Stimulated activated CD8-positive, alpha-beta memory T cell treated with anti-CD3 and anti-CD28 coated beads, Interleukin-7, amount 100 ng/mL, for 24 hours (primary cell): ENCODE measurements at places on chromosomes 3 and 15.

DNA sequence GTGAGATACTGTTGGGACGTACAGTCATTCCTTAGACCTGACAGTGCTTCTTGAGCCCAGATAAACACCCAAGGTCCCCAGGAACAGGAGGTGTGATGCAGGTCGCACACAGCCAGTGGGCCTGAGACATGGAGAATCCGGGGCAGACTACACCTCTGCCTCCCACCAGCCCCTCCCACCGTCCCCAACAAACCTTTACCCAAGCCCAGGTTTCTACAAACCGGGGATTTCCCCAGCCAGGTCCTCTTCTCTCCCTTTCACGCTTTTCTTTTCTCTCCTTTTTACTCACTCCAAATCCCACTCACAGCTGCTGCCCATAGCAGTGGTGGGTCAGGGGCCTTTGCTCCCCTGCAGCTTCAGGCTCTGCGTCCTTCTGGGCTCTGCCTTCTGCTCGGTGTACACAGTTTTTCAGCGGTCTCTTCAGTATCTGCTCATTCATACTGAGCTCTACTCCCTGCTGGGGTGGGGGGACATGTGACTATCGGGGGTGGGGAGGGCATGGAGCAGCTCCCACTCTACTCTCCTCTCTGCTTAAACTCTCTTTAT, 4.8 kb upstream of the PCSK6 start:
- no peak for DNase-seq

GRCh38 chr3:126349611-126350501, 7.4 kb downstream of the KLF15 start:
- no peak for DNase-seq

GRCh38 chr15:41934843-41935242, 37.5 kb downstream of the EHD4 start:
- DNase-seq, result peak; percentile 36

DNA sequence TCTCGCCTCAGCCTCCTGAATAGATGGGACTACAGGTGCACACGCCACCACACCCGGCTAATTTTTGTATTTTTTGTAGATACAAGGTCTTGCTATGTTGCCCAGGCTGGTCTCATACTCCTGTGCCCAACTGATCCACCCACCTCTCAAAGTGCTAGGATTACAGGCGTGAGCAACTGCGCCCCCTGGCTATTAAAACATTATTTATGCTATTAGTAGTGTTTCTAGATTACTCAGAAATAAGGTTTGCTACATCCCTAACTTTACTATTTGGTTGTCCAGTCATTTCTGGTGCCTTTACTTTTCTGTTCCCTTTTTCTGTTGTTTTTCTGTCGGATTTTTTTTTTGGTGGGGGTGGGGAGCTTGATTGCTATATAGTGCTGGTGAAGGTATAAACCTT, 393.6 kb upstream of the TPM1 start:
- DNase-seq, result no peak

DNA sequence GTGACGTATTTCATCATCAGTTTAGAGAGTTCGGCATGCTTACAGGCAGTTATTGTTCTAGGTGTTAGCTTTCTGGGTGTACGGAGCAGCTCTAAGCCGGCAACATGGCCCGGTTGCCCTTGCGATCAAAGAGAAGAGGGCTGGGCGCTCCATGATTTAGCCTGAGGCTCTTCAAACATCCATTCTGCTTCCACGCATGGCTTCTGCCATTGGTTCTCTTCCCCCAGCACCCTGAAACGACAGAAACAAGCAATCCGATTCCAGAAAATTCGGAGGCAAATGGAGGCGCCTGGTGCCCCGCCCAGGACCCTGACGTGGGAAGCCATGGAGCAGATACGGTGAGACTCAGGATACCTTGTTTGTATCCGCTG, 574 bp downstream of the NGRN start:
- no peak for DNase-seq

DNA sequence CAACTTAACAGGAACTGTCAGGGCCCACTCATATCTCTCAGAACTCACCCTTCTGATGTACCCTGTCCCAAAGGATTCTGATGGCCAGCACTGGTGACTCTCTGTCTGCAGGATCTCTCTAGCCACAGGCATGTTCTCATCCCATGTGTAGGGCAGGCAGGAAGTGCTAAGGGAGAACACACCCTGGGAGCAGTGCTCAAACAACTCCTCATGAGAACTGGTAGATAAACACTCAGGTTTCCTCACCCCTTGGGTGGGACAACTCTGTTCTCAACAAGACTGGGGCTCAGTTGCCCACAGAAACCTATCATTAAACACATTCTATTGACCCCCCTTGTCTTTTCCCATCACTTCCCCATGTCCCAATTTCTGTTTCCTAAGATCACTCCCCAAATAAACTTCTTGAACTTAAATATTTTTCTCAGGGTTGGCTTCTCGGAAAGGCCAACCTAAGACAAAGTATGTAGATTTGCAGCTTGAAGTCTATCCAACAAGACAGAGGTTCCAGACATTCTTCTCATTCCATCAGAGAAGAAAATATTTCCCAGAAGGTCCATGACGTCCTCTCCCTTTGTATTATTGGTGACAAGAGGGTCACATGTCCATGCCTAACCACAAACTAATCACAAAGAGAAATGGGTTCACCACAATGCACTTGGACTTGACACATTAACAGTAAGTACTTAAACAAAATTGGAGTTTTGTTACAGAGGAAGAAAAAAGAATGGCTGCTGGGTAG, 276.6 kb upstream of the GADL1 start:
- DNase-seq, result no peak

DNA sequence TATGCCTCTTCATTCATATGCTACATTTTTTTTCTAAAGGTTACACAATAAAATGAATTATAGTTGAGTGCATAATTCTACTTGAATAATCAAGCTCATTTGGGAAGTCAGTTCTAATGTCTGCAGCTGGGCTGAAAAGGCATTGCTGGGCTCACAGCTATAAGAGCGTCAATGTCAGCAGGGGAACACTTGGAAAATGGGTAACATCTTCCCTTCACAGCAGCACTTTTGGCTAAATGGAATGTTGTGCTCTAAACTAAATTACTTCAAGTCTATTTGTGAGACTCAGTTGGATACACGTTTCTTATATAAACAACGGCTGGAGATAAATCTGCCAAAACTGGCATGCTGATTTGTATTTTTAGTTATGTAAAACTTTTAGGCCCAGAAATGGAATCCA, 357.8 kb downstream of the TBL1XR1 start:
- no peak for DNase-seq

GRCh38 chr15:86876387-86876944, 796.8 kb downstream of the AGBL1 start:
- no peak for DNase-seq

DNA sequence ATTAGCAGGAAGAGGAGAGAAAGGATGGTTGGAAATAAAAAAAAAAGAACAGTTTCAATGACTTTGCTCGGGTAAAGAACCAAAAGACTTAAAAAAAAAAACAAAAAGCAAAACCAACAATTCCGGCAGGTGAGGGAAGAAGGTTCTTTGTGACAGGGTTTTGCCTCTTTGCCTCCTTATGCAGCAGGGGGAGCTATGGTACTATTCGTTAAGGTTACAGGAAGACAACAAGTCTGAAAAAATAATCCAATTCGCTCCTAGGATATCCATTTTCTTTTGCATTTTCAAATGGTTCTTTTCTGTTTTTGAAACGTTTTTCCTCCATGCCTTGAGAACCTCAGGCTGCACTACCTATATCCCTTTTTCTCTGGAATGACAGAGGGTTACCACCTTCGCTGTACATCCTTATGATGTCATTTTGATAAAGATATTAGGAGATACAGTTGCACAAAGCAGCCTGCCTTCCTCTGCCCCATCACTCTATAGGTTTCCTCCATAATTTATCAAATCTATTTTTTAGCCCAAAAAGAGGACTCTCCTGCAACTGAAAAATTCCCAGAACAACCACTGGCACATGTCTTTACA, 55.0 kb downstream of the CFAP20DC start:
- no peak for DNase-seq

- DNase-seq, result no peak
Measured at GRCh38 chr3:179956416-179956830, 80.3 kb downstream of the PEX5L start.

GRCh38 chr3:127688022-127688415, 15.3 kb downstream of the ABTB1 start:
- DNase-seq, result no peak

DNA sequence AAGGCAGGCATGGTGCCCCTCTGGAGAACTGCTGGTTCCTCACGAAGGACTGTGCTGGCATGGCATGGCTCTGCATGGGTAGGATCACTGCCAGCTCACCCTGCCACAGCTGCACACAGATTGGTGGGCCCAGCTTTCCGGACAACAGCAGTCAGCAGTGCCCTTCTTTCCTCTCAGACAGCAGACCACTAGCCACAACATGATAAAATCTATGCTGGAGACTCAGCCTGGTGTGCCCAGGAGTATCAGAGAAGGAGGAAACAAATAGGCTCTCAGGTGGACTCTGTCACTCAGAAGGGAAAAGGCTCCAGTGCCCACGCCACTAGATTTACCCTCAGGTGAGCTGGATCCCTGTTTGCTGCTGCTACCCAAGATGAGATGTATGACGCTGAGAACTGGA, 4.9 kb downstream of the NMNAT3 start:
- DNase-seq, result no peak

GRCh38 chr3:135865085-135865484, 100.4 kb upstream of the PPP2R3A start:
- no peak for DNase-seq

GRCh38 chr3:28980131-28980530, 300.7 kb upstream of the RBMS3 start:
- DNase-seq, result no peak

DNA sequence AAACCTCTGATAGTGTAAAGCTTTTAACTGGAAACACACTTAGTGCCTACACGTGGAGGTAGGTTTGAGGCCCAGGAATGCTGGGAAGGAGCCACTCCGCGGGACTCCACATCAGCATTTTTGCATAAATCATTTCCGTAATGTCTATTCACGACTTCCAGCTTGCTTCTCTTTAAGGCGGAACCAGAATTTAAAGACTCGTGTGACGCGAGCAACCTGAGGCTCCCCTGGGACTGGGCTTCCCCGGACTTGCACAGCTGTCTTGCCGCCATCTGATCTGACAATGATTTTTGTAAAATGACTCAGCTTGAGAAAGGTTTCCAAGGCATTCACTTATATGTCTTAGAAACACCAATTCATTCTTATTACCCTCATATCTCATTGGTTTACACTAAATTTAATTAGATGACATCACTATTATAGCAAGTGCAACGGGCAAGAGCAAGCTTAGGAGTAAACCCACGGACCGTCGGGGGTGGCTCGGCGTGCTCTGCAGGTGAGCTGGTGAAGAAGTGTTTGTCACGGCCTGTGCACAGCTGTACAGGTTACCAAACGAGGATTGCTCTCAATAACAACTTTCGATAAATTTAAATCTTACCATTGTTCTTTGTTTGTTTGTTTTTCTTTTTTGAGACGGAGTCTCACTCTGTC, 95.2 kb downstream of the CHSY1 start:
- no peak for DNase-seq

- DNase-seq, result no peak
Measured at GRCh38 chr3:156763931-156764720, 62.0 kb upstream of the LEKR1 start.

DNA sequence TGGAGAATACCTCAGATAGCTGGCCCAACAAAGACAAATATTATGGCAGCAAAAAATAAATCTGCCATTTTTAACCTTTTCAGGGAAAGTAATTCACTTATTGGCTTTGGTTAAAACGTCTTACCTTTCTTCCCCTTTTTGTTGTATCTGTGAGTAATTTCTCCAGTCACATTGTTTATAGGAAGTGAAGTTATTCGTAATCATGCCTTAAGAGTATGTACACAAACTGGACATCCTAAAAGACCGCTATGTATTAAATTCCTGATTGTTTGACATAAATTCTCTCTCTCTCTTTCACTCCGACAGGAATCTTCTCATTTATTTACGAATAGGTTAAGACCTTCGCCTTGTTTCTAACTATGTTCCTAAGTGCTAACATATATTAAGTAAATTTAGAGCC, 474.0 kb downstream of the MECOM start:
- no peak for DNase-seq

DNA sequence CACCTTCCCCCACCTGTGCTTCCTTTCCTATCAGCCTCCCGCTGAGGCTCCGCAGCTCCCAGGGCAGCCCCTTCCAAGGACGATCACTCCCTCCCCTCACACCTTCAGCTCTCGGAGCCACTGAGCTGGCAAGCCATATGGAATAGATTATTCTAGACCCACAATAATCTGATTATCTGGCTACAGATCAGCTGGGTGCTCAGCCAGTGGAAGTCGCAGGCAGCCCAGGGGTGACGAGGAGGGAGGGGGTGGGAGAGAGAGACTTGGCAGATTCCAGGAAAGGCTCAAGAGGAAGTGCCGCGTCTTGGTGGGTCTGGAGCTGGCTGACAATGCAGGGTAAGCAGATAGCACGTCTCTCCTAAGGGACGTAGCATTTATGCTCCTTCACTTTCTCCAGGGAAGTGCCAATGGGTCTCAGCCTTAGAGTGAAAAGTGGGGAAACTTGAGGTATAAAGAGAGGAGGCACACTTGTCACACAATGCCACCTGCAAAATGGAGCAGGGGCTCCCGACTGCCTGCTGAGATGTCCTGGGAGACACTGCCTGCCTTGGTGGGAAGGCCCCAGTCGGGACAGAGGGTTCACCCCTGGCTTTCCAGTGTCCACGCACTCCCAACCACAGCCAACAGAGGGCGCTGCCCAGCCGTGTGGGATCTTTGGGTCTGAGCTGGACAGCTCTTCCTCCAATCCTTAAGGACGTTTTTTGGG, 9.4 kb upstream of the MESP1 start:
- peak; percentile 51 for DNase-seq

DNA sequence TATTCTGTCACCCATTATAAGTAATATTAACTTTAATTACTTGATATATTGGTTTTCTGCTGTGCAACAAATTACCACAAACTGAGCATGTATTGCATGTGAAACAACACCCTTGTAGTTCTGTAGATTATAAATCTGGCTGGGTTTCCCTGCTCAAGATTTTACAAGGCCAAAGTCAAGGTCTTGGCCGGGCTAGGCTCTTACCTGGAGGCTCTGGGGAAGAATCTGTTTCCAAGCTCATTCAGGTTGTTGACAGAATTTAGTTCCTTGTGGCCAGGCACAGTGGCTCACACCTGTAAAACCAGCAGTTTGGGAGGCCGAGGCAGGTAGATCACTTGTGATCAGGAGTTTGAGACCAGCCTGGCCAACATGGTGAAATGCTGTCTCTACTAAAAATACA, 16.3 kb downstream of the TIMMDC1 start:
- no peak for DNase-seq

GRCh38 chr3:52124126-52124525, 30.1 kb downstream of the POC1A start:
- DNase-seq, result no peak

DNA sequence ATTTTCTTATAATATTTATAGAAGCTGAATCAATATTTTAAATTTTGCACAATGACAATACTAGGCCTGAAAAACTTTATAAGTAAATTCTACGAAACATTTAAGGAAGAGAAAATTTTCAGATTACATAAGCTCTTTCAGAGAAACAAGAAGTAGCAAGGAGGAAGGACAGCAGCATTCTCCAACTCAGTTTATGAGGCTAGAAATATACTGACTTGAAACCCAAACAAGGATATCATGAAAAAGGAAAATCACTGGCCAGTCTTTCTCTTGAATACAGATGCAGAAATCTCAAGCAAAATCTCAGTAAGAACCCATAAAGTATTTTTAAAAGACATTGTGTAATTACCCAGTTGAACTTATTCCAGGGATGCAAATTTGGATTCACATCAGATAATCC, 121.3 kb downstream of the STAC start:
- no peak for DNase-seq
